ENCODE measurements at places on chromosomes 2 and 18.

- no peak for DNase-seq
Observed at GRCh38 chr18:825891-826585, 14.0 kb upstream of the YES1 start.

GRCh38 chr2:16653083-16653375 lies 12.6 kb downstream of the CYRIA start:
- no peak for DNase-seq

DNA sequence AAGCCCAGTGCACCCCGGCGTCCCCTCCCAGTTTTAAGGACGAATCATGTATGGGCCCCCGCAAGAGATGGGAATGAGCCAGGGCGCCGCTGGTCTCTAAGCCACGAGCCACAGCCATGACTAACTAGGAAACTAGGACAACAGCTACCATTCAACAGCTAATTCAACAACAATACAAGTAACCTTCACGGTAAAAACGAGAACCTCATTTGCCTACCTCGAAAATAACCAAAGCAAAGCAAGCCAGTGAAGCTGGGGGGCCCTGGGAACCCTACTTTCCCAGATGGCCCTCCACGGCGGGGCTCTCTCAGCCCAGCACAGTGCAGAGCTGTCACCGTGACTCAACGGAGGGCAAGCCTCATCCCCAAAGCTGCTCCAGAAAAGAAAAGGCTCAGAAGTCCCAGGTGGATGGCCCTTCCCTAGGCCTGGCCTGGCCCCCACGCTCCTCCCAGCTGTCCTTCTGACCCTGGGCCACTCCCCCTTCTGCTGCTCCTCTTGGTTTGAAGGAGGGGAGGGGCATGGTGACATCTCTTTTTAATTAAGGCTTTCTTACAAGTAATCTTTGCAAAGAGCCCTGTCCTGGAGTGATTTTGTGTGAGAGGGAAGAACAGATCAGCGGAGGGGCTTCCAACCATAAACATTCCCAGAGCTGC lies 126.3 kb downstream of the HDAC4 start:
- peak; percentile 56 for DNase-seq

- peak; percentile 12 for DNase-seq
Observed at GRCh38 chr2:26612522-26613240, 28.5 kb downstream of the CIB4 start.

DNA sequence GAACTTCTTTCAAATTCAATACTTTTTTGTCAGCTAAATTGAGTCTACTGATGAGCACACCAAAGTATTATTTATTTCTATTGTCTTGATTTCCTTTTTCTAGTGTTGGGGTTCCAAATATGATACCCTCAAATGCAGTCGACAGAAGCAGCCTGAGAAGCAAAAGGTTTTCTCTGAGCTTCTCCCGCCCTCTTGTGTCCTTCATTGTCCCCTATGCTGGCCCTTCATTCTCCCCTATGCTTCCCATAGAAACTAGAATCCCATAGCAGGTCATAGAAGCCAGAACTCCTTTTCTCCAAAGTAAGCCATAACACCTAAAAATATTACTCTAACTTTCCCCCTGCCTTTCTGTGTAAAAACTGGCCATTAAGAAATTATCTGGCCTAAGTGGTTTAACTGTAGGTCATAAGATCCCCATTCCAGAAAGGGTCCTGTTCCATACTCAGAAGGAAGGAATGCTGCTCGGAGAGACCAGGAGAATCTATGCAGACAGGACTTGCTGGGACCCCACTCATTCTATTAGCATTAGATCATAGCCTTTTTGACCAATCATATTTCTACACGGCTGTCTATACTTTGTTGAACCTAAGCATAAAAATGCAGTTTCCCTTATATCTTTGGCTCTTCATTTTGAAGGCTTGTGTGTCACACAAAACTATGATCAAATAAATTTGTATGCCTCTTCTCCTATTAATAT lies 764.6 kb upstream of the PKDCC start:
- no peak for DNase-seq

- DNase-seq: no peak
Observed at GRCh38 chr2:127661949-127662510, 13.3 kb downstream of the LIMS2 start.

- DNase-seq: no peak
Observed at GRCh38 chr2:37389395-37389794, 45.0 kb downstream of the QPCT start.

DNA sequence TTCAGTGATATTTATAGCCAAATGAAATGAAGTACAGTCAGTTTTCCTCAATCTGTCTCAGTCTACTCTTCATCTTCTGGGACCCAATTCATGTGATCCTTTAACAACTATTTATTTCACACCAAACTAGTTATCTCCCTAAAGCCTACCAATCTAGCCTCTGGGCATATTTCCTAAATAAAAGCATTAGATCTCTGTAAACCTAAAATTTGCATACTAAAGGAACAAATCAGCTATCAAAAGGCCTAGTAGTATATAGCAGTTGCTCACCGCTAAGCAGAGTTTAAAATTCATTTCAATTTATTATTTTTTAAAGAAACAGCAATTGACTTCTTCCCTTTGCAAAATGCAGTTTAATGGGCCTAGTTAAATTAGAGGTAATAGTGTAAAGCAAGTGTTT lies 280.2 kb downstream of the ZEB2 start:
- no peak for DNase-seq

- no peak for DNase-seq
Observed at GRCh38 chr2:7264791-7265190, 347.6 kb downstream of the RNF144A start.
